Activated CD4-positive, alpha-beta T cell treated with anti-CD3 and anti-CD28 coated beads, Interleukin-2, amount 50 U/mL, for 16 hours (primary cell): ENCODE measurements at places on chromosomes 16 and 17.

- DNase-seq, result no peak
Observed at GRCh38 chr16:74275031-74275636, 21.5 kb upstream of the PSMD7 start.

DNA sequence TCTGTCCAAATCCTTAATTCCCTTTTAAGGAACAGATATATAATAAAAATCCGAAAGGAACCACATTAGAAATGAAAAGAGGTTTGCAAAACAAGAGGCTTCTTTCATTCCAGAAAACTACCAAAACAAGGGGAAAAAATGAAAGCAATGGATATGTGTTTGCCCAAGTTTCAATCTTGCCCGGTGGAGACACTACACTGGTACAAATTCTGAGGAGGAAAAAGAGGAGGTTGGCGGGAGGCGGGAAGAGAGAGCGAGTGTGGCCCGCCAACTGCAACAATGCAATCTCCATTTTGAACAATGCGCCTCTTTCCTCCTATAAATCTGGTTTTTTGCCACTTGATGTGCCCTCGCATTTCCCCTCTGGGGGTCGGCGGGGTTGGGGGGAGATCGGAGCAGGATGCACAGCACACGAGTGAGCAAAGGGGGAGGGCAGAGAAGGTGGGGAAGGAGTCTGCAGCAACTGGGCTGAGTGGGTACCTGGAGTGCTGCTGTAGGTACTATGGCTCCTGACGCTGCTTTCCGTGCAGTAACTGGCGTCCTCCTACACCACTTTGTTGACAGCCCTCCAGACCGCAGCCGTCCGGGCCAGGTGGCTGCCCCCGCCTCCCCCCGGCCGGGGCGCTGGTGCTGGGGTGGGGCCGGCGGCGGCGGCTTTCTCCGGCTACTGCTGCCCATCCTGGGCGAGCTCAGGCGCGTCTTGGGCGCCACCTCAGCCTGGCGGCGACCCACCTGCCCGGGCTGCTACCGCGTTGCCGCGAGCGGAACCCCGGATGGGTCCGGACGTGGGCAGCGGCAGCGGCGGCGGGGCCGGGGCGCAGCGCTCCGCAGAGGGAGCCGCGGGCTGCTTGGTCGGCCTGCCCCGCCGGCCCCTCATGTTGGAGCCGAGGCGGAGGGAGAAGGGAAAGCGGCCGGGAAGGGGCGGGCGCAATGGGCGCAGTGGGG is 93.8 kb upstream of the PLEKHM1 start:
- DNase-seq, result peak; percentile 82

DNA sequence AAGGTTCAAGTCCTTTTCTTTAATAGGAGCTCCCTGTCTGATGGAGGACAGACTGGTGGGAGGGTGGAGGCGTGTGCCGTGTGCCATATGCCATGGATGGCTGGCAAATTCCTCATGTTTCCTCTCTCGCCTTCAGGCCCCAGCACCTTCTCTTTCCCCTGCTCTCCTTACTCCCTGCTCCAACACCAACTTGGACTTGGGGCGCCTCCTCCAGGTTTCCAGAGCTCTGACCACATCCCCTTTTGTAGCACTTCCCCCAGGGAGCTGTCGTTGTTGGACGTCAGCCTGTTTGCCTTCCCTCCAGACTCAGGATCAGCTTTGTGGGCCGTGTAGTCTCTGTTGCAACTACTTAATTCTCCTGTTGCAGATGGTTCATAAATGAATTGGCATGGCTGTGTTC is 30.7 kb downstream of the TMC7 start:
- DNase-seq, result no peak

DNA sequence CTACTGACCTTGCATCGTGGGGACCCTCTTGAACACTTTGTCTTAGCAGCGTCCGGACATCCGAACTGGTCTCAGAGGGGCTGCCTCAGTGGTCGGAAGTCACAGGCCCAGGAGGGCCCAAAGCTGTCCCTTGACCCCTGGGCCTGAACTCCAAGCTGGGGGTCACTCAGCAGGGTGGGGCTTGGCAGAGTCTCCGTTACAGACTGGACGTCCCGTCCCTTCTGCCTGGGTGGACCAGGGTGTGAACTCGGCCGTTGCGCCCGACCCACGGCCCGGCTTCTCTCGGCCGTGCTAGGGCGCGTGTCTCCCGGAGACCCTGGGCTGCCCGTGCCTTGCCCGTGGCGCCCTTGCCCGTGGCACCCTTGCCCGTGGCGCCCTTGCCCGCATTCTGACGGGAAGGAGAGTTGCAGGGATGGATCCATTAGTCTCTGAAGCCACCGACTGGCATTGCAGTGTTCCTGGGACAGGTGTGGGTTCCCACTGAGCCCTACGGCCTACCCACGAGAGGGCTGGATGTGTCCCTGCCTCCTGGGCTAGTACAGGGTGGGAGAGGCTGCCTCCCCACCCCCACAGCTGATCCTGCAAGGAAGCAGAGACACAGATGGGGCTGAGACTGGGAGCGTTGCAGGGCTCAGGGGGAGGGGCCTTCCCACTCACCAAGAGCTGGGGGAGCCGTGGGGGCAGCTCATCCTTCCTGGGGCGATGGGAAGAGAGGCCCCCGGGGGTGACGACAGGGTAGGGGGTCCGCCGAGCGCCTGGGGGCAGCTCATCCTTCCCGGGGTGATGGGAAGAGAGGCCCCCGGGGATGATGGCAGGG is 4.9 kb downstream of the CACNA1H start:
- DNase-seq, result no peak

DNA sequence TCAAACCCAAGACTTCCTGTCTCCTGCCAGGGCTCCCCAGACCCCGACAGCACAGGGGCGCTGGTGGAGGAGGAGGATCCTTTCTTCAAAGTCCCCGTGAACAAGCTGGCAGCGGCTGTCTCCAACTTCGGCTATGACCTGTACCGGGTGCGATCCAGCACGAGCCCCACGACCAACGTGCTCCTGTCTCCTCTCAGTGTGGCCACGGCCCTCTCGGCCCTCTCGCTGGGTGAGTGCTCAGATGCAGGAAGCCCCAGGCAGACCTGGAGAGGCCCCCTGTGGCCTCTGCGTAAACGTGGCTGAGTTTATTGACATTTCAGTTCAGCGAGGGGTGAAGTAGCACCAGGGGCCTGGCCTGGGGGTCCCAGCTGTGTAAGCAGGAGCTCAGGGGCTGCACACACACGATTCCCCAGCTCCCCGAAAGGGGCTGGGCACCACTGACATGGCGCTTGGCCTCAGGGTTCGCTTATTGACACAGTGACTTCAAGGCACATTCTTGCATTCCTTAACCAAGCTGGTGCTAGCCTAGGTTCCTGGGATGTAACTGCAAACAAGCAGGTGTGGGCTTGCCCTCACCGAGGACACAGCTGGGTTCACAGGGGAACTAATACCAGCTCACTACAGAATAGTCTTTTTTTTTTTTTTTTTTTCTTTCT is 8.1 kb downstream of the SERPINF1 start:
- no peak for DNase-seq

DNA sequence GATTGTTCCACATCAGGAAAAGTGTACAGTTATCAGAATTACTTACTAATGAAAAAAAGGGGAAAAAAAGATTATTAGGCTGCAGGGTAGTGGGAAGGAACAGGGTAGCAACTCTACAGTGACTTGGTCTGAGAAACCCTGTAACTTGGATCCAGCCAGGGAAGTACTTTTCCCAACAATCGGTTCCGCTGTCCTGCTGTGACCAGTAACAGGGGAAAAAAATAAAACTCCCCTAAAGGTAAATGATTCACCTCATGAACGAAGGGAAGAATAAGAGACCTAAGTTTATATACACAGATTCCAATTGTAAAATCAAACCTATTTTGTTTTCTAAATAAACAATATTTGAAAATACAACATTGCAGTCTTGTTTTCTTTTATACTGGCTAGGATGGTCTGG is 189.9 kb downstream of the WWOX start:
- DNase-seq, result no peak

- no peak for DNase-seq
Observed at GRCh38 chr16:57585051-57585687, 42.7 kb downstream of the ADGRG5 start.

GRCh38 chr17:36926701-36927100 is 10.6 kb upstream of the LHX1 start:
- no peak for DNase-seq

DNA sequence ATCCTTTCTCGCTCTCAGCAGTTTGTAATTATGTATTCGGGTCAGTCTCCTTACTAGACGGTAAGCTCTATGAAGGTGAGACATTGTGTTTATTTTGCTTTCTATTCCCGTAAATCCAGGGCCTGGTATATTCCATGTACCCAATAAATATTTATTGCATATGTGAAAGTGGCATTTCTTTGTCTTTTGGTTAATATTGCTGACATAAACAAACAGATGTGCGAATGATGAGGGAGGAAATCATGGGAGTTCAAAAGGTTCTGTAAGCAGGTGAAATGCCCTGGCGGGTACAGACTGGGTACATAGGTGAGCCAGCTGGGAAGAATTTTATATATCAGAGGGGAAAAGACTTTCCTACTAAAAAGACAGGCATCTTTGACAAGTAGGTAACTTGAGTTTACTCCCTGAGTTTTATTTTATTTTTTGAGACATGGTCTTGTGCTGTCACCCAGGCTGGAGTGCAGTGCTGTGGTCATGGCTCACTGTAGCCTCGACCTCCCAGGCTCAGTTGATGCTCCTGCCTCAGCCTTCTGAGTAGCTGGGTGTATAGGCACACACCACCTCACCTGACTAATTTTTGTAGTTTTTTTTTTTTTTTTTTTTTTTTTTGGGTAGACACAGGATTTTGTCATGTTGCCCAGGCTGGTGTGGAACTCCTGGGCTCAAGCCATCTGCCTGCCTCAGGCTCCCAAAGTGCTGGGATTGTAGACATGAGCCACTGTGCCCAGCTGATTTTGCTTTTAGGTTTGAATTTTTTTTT is 5.7 kb upstream of the METTL9 start:
- DNase-seq, result no peak

DNA sequence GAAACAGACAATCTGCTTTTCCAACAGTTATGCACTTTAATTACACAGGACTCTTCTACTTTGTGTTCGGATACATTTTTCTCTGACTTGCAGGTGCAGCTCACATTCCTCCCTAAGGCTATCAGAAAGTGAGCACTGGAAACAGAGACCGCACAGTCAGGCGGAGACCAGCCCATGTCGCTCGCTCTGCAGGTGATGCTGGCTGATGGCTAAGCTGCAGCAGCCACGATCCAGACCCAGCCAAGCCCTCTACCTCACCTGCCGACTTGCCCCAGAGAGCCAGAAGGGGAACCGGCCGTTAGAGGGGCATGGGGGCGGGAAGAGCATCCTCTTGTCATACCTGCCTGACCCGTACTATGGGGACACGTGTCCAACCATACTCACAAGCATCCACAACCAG is 33.8 kb downstream of the MAP1LC3B start:
- no peak for DNase-seq

DNA sequence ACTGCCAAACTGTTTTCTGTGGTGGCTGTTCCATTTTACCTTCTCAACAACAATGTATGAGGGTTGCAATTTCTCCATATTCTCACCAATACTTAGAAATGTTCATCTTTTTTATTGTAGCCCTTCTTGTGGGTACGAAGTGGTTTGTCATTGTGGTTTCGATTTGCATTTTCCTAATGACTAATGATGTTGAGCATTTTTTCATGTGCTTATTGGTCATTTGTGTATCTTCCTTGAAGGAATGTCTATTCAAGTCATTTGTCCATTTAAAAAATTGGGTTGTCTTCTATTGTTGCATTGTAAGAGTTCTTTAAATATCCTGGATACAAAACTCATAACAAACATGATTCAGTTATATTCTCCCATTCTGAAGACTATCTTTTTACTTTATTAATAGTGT is 47.5 kb upstream of the CCL2 start:
- peak; percentile 37 for DNase-seq

DNA sequence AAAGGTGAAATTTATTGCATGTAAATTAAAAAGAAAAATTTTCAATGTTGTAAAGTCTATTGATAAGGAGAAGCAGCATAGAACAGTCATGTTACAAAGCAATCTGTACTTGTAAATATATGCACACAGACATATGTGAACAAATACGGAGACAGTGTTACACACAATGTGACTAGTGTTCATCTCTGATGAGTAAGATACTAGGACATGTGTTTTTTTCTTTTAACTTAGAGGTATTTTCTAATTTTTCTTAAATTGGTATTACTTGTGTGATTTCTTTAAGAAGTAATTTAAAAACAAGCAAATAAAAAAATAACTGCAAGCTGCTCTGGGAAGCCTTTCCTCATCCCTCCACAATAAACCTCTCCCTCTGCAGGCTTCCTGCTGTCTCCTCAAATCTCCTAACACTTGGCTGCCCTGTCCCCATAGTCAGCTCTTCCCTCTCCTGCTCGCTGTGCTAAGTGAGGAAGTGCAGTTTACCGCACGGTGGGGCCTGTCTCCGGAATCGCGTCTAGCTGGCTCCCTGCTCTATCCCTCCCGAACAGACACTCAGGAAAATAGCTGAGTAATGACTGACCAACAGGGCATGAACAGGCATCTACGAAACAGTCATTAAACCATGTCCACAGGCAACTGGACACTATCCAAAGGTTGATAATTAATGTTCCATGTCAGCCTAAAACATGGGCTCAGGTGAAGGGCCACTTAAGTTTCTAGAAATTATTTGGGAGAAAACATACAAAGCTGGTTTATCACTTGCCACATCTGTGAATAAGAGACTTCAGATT is 35.9 kb downstream of the CMTM4 start:
- DNase-seq, result no peak

GRCh38 chr16:55043499-55043898 is 112.8 kb downstream of the IRX5 start:
- DNase-seq, result no peak

- DNase-seq, result no peak
Observed at GRCh38 chr16:47977802-47978201, 178.0 kb downstream of the ABCC12 start.

DNA sequence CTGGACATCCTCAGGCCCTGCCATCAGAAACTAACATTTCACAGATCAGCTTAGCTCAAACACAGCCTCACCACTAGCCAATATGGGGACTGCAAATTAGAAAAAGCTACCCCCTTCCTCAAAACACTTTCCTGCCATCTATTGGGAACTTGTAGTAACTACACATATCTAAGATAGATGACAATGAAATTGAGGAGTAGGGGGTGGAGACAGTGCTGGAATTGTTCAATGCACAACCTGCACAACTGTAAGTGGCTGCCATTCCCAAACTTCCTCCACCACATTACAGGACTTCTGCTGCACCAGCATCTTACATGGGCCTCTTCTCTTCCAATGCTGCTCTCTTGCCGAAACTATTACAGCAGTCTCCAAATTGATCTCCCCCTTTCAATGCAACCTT is 21.9 kb downstream of the AIPL1 start:
- DNase-seq, result peak; percentile 46

GRCh38 chr16:58614860-58615259 is 14.8 kb downstream of the CNOT1 start:
- DNase-seq, result no peak

- no peak for DNase-seq
Observed at GRCh38 chr16:27323781-27324561, 10.2 kb downstream of the IL4R start.

- DNase-seq, result no peak
Observed at GRCh38 chr17:81646869-81647600, 9.3 kb downstream of the PDE6G start.

- no peak for DNase-seq
Observed at GRCh38 chr16:82882226-82882625, 255.5 kb downstream of the CDH13 start.
